GM06990 (cell line): ENCODE measurements at places on chromosomes 11 and 22.
A peak's percentile ranks its signal among the peaks of the same experiment; 100 is the strongest.

GRCh38 chr11:41201156-41201555 lies 258.3 kb downstream of the LRRC4C start:
- DNase-seq = no peak

GRCh38 chr11:12420040-12420439 lies 42.7 kb downstream of the PARVA start:
- DNase-seq = no peak

GRCh38 chr11:12175694-12176241 lies 65.4 kb downstream of the MICAL2 start:
- DNase-seq = no peak

GRCh38 chr11:101718402-101718801 lies 134.6 kb upstream of the TRPC6 start:
- DNase-seq = no peak

DNA sequence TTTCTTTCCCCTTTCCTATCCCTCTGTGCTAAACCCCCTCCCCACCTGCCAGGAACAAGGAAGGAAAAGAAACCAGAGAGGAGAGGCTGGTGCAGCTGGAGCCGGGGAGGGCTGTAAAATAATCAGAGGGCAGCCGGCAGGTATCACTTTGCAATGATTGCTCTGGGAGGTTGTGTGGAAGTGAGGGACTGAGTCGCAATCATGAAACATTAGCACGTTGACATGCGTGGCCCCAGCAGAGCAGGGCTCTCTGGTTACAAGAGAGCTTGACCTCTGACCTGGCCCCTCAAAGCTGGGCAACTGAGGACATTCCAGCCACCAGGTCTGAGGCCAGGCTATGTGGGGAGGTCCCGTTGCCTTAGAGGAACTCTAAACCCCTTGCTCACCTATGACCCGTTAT lies 170.8 kb upstream of the BDNF start:
- DNase-seq = no peak

- no peak for DNase-seq
Observed at GRCh38 chr22:19822301-19823117, 32.2 kb downstream of the GNB1L start.

- no peak for DNase-seq
Observed at GRCh38 chr22:20305894-20306645, 13.8 kb downstream of the DGCR6L start.

- no peak for DNase-seq
Observed at GRCh38 chr11:99781074-99781473, 760.3 kb downstream of the CNTN5 start.

GRCh38 chr11:79066456-79067351 lies 374.1 kb downstream of the TENM4 start:
- DNase-seq = no peak

DNA sequence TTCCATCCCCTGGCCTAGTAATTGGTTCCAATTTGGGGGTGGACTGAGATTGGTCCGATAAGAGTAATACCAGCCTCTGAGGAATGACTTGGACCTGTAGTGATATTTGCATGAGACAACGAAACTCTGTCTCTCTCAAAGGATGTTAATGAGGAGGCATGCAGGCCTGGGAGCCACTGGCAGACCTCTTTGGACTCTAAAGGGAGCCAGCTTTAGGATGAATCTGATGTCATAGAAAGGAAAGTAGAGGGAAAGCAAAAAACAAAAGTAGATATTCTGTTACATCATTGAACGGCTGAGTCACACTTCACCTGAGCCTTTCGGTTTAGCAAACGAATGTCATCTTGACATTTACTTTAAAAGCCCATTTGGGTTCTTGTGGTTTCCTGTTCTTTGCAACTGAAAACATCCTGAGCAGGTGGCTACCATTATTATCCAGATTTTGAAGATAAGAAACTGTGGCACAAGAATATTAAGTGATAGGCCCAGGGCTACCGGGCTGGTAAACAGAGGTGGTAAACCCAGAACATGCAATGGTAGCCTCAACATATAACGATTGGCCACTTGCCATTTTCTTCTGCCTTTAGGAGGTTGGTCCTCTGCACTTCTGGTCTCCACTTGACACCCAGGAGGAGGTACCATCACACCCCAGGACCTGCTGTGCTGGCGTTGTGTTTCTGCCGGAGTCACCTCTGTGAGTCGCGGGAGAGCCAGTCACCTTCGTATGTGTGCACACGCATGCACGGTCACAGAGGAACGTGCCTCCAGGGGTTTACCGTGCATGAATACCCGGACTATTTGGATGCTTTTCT lies 42.7 kb downstream of the RTL6 start:
- DNase-seq = peak; percentile 74

DNA sequence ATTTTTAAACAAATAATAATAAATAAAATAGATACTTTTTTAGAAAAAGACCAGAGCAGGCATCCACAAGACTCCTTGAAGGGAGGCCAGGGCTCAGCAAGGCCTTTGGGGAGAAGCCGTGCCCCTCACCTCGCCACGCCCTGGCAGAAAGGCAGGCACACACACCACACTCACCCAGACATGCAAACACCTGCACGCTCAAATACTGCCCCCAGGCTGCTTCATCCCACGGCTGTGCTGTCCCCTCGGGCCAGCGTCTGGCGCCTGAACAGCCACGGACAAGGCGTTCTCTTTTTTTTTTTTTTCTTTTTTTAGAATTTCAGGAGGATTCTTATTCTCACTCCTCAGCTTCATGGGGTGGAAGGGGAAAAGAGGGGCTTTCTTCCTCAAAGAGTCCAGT lies 1.5 kb downstream of the FADS3 start:
- DNase-seq = no peak

DNA sequence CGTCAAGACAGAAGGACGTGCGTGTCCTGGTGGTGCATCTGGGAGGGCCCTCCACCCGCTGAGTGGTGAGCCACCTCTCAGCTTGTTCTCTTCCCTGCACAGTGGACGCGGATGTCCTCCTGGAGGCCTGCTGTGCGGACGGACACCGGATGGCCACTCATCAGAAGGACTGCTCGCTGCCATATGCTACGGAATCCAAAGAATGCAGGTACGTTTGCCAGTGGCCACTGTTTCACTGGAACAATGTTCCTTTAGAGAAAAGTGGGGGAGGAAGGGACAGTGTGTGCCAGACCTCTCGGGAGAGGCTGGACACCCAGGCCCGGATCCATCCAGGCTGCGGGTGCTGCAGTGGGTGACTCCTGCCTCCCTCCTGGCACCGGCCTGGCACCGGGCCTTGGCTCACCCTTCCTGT lies 15.9 kb downstream of the FBLN1 start:
- DNase-seq = no peak

GRCh38 chr22:31945443-31945855 lies 1.1 kb downstream of the YWHAH start:
- no peak for DNase-seq

DNA sequence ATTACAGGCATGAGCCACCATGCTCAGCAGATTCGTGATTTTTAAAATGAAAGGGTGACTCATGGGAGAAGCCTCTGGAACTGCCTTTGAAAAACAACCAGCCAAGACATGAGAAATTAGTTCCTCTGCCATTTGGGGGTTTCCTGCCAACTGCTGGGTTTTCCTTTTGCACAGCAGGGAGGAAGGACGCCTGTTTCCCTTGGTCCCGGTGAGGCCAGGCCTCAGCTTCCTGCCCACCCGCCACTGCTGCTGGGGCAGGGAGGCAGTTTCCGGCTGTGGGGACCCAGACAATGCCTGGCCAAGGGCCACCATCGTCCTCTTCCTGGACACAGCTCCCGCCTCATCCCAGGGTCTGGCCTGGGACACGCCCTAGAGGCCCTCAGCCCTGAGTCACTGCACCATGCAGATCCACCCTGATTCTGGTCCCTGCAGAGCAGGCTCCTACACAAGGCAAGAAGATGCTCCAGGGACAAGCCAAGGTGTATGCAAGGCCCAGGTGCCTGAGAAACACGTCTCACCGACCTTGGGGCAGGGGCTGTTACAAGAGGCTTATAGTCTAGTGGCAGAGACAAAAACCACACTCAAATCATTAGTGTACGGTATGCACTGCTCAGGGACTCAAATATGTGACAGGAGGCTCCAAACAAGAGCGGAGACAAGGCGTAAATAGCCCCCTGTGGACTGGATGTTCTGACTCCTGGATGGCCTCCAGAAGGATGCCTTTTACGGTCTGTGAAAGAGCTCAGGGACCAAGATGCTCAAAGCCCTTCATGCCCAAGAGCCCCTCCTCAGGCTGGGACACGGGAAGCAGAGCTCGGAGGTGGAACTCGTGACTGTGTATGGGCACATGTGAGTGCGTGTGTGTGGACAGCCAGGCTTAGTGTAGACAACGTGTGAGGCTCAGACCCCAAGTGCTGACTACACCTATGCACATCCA lies 10.0 kb downstream of the PPM1F start:
- DNase-seq = no peak

- no peak for DNase-seq
Observed at GRCh38 chr11:69546735-69547370, 65.4 kb downstream of the LINC01488 start.

- DNase-seq = no peak
Observed at GRCh38 chr11:46363455-46364005, 16.3 kb downstream of the DGKZ start.

GRCh38 chr11:124825876-124826275 lies 25.7 kb upstream of the MSANTD2 start:
- no peak for DNase-seq

GRCh38 chr22:47600791-47601625 lies 838.6 kb downstream of the TBC1D22A start:
- no peak for DNase-seq

GRCh38 chr11:89516496-89516895 lies 25.3 kb upstream of the NOX4 start:
- DNase-seq = no peak

DNA sequence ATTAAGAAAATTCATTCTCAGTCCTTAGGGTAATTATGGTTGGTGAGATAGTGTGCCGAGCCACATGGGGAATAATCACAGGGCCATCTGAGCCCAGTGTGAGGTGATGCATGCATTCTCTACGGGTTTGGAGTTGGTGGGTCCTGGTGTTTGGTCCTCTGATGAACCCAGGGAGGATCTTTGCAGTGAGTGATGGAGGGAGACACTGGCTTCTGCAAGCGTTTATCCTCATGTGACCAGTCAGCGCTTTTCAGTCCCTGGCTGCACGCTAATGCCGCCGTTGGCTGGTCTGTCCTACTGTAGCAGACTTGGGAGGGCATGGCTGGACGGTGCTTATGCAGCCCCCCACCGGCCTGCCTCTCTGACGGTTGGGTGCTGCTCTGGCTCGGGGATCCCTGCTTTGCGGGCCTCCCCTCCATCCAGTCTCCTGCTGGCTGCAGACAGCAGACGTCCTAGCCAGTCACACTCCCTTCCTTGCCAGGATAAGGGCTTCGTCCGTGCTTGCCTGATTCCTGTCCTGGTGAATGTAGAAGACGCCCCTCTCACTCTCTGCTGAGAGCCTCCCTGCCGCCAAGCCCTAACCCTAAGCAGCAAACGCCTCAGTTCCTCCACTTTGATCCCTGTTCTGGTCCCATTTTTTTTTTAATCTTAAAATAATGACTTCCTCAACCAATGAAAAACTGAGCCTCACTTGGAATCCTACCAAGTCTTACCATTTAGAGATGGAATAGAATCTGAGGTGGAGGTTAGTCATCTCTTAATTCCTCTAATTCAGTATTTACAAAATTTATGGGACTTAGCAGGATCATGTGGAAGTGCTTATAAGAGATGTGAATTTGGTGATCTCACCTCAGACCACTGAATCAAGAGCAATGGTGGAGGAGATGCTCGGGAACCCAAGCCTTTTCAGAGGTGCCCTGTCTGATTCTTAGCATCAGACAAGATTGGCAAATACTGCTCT lies 143.7 kb upstream of the SORL1-AS1 start:
- DNase-seq = no peak

DNA sequence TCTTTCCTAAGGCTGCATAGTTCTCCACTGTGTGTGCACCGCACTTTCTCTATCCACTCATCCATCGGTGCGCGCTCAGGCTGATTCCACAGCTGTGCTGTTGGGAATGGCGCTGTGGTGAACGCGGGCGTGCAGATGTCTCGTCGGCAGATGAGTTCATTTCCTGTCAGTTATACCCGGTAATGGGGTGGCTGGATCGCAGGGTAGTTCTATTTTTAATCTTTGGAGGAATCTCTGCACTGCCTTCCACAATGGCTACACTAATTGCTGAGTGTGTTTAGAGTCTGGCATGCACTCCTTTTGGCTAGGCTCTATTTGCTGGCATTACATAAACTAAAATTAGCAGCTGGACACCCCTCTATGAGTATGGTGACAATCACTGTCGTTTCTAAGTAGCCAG lies 27.9 kb upstream of the KRTAP5-7 start:
- no peak for DNase-seq

- DNase-seq = no peak
Observed at GRCh38 chr11:31813391-31814175, 2.5 kb upstream of the PAX6 start.

- no peak for DNase-seq
Observed at GRCh38 chr11:110808248-110808647, 96.0 kb upstream of the ARHGAP20 start.

- no peak for DNase-seq
Observed at GRCh38 chr11:63884196-63884932, 32.6 kb downstream of the RCOR2 start.

DNA sequence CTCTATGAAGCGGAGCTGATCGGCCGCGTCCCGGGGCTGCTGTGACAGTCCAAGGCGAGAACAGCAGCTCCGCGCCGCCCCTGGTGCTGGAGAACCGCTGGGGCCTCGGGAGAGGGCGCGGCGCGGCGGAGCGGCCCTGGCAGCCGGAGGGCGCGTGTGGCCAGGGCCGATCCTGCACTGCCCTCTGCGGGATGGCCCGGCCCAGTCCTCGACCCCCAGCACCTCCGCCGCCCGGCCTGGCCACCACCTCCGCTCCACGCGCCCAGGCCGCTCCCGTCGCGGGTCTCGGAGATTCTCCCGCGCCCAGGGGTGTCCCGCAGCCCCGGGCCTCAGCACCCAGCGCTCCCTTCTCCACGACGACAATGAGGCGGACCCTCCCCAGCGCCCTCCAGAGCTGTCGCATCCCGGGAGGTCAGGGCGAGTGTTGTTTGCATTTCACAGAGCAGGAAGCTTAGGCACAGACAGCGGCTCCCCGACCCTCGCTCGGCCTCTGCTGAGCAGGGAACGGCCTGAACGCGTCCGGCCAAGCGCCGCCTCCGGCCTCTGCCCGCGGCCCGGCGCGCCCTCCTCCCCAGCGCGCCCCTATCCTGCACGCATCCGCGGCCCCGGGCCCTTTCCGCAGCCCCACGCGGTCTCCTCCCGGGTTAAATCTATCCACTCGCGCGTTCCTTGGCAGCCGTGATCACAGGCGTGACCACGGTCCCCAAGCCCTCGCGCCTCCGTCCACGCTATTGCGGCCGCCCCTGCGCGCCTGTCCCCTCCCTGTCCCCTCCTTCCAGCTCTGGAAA lies 109.7 kb downstream of the WNT7B start:
- DNase-seq = no peak

- no peak for DNase-seq
Observed at GRCh38 chr22:45891021-45891421, 85.9 kb downstream of the WNT7B start.

GRCh38 chr11:112477581-112478317 lies 217.1 kb upstream of the PLET1 start:
- DNase-seq = no peak

GRCh38 chr11:70270877-70271648 lies 573 bp downstream of the PPFIA1 start:
- peak; percentile 62 for DNase-seq

GRCh38 chr11:83681031-83681781 lies 395.0 kb upstream of the CCDC90B start:
- DNase-seq = peak; percentile 15
